Memory B cell (primary cell): ENCODE measurements at places on chromosomes 7 and 10.

DNA sequence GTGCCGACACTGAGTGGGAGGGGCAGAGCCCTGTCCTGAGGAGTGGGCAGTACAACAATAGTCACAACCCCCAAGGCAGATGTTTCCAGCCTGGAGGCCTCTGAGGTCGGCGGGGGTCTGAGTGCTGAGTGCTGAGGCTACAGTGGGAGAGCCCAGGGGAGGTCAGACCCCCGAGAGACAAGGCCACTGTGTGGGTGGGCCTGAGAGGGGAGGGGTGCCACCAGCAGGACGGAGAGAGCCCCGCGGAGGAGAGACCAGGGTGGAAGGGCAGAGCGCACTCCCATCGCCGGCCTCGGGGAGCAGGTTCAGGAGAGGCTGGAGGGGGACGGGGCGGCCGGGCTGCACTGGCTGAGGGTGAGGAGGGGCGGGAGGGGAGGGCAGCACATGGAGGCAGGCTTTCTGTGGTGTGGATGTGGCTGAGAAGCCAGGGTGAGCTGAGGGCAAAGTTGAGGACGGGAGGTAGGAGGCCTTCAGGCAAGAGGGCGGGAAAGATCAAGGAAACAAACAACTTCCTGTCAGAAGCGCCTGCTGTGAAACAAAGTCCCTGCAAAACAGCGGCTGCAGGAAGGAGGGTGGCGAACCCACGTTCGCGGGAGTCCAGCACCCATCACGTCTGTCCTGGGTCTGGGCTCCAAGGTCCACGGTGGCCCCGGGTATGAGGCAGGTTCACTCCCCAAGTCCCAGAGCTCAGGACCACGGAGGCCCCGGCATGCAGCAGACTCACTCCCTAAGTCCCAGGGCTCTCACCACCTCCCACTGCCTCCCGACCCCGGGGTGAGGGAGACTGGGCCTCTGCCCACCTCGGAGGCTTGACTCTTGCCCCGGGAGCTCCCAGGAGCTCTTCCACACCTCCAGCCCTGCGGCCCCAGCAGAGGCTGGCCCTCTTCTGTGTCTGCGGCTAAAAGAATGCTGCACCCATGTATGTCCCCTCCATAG lies 76.8 kb upstream of the NKX6-2 start:
- peaks cover 27% of the 10 kb centered on the region for H3K27me3 ChIP-seq
- H3K27ac ChIP-seq, result no peak overlapping the region
- peaks cover 3% of the 10 kb centered on the region for H3K4me1 ChIP-seq
- H3K4me3 ChIP-seq, result no peak overlapping the region

DNA sequence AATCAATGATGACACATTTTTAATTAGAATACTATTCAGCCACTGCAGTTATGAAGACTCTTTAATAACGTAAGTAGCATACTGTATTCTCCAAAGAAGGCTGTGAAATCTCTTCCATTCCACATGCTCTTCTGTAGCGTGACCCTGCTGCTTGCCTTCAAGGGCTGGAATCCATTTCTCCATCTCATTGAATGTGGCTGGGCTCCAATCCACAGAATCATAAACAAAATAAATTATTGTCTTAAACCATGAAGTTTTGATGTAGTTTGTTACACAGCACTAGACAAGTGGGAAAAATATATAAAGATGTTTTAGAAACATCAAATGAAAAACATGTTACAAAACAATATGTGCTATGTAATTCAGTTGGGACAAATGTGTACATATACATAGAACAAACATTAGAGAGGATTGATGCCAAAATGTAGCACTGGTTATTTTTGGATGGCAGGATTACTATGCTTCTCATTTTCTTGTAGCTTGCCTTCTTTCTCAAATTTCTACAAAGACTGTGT lies 410.8 kb upstream of the PODXL start:
- H3K27ac ChIP-seq, result no peak overlapping the region
- no peaks in the 10 kb centered on the region for H3K4me1 ChIP-seq
- DNase-seq, result no peak
- no peaks in the 10 kb centered on the region for H3K36me3 ChIP-seq
- H3K4me3 ChIP-seq, result no peak overlapping the region

- H3K36me3 ChIP-seq, result no peaks in the 10 kb centered on the region
- H3K27me3 ChIP-seq, result peaks cover 3% of the 10 kb centered on the region
- H3K27ac ChIP-seq, result no peak overlapping the region
- H3K4me3 ChIP-seq, result no peak overlapping the region
These were observed 160.8 kb downstream of the TFEC start for GRCh38 chr7:115869801-115870200.

DNA sequence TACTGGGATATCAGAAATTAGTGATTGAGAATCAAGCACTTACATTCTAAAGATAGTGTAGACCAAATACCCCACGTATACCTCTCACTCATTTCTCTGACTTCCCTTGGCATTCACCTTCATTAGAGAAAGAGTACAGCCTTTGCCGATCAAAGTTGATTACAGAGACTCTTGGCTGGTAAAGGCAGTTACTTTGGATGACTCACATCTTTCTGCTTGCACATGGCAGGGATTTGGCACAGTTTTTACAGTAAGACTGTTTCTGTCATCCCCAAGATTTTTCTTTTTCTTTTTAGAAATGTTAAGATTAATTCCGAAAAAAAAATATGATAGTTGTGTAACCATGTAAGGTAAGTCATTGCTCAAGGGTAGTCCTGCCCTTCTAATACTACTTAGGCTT lies 143.0 kb downstream of the TSPAN12 start:
- H3K4me1 ChIP-seq, result no peaks in the 10 kb centered on the region
- peaks cover 6% of the 10 kb centered on the region for H3K27me3 ChIP-seq
- DNase-seq, result no peak
- H3K27ac ChIP-seq, result no peak overlapping the region
- H3K4me3 ChIP-seq, result no peak overlapping the region
- H3K36me3 ChIP-seq, result no peaks in the 10 kb centered on the region

GRCh38 chr10:60283397-60283796 lies 106.3 kb downstream of the ANK3 start:
- peaks cover 30% of the 10 kb centered on the region for H3K4me1 ChIP-seq
- no peak for DNase-seq
- no peak overlapping the region for H3K4me3 ChIP-seq
- no peaks in the 10 kb centered on the region for H3K36me3 ChIP-seq
- H3K27me3 ChIP-seq, result no peaks in the 10 kb centered on the region

DNA sequence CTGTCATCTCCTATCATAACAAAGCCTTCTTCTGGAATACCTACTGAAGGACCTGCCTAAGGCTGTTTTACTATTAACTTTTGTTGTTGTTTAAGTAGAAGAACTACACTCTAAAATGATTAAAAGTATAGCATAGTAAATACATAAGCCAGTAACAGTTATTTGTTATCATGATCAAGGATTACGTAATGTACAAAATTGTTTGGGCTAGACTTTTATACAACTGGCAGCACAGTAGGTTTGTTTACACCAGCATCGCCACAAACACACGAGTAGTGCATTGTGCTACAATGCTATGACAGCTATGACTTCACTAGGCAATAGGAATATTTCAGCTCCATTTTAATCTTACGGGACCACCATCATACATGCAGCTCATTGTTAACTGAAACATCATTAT lies 169.1 kb downstream of the LRRN3 start:
- H3K27me3 ChIP-seq, result no peaks in the 10 kb centered on the region
- DNase-seq, result no peak
- no peak overlapping the region for H3K4me3 ChIP-seq
- peaks cover 3% of the 10 kb centered on the region for H3K36me3 ChIP-seq
- H3K4me1 ChIP-seq, result no peaks in the 10 kb centered on the region
- H3K27ac ChIP-seq, result no peak overlapping the region

DNA sequence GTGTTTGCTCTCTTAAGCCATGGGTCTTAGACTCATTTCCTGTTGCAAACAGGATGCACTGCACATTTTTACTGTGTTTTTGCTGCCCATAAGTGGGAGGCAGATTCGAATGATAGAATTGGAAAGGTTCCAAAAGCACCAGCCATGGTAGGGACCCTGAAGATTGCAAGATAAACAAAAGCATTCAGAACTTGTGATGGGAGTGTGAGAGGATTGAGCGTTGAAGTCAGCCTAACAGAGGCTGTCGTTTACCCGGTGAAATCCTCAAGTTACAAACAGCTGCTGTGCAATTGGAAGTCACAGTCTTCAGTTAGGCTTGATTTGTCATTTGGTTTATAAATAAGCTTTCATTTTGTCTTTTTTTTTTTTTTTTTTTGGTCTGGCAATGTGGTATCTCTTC lies 192.7 kb upstream of the MKI67 start:
- no peak overlapping the region for H3K27ac ChIP-seq
- H3K4me1 ChIP-seq, result no peaks in the 10 kb centered on the region
- H3K4me3 ChIP-seq, result no peak overlapping the region
- peaks cover 2% of the 10 kb centered on the region for H3K27me3 ChIP-seq

- no peaks in the 10 kb centered on the region for H3K36me3 ChIP-seq
- DNase-seq, result no peak
- H3K27me3 ChIP-seq, result no peaks in the 10 kb centered on the region
- peaks cover 6% of the 10 kb centered on the region for H3K4me1 ChIP-seq
These were observed 11.7 kb upstream of the HILPDA start for GRCh38 chr7:128443831-128444600.

DNA sequence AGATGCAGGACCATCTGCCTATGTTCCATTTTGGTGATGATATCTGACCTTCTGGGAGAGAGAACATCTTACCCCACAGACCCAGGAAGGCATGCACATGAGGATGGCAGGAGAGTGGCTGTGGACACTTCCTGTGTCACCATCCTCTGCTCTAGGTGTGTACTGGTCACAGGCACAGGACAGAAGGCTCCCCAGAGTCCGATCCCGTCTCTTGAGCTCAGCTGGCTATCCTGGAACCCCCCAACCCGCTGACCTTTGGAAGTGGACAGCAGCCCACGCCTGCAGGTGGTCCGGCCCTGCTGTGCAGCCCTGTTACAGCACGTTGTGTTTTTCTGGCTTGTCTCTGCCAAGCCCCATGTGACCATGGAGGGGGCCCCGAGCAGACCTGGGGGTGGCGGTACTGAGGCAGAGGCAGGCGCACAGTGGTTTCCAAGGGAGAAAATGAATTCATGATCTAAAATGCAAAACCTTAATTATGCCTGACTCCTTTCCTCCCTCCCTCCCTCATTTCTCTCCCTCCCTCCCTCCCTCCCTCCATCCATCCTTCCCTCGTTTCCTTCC lies 178.8 kb downstream of the CUX1 start:
- no peaks in the 10 kb centered on the region for H3K27me3 ChIP-seq
- peaks cover 25% of the 10 kb centered on the region for H3K4me1 ChIP-seq
- H3K4me3 ChIP-seq, result no peak overlapping the region
- no peak for DNase-seq
- no peak overlapping the region for H3K27ac ChIP-seq

- H3K36me3 ChIP-seq, result peaks cover 23% of the 10 kb centered on the region
- peaks cover 32% of the 10 kb centered on the region for H3K4me1 ChIP-seq
- H3K27ac ChIP-seq, result peak overlapping the region; percentile 95
- no peak for DNase-seq
These were observed 1.8 kb downstream of the PARP12 start for GRCh38 chr7:140060788-140061606.

- peak; percentile 73 for DNase-seq
- H3K27me3 ChIP-seq, result no peaks in the 10 kb centered on the region
- peak overlapping the region; percentile 63 for H3K4me3 ChIP-seq
- H3K4me1 ChIP-seq, result peaks cover 43% of the 10 kb centered on the region
- peaks cover 3% of the 10 kb centered on the region for H3K36me3 ChIP-seq
These were observed 16.6 kb upstream of the WDFY4 start for GRCh38 chr10:48667960-48668590.

- H3K27ac ChIP-seq, result no peak overlapping the region
- DNase-seq, result no peak
- peaks cover 10% of the 10 kb centered on the region for H3K4me1 ChIP-seq
- H3K4me3 ChIP-seq, result no peak overlapping the region
- H3K36me3 ChIP-seq, result peaks cover 8% of the 10 kb centered on the region
- no peaks in the 10 kb centered on the region for H3K27me3 ChIP-seq
These were observed 26.1 kb downstream of the UBE2H start for GRCh38 chr7:129926618-129927017.

DNA sequence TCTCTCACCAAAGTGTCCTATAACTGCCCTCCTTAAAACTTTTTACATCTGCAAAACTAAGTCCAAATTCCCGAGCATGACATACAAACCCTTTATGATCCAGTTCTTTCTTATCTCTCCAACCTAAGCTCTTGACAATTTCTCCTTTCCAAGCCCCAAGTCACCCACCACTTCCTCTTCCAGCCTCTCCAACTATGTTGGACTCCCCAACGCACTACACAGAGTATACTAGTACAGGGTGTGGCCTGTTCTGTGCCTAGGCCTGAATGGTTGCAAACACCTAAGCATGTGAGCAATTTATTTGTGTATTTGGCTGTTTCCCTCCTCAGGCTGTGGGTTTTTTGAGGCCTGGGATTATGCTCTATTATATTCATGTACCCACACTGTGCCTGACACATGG lies 101.2 kb upstream of the APBB1IP start:
- H3K27ac ChIP-seq, result no peak overlapping the region
- H3K36me3 ChIP-seq, result peaks cover 4% of the 10 kb centered on the region
- peaks cover 3% of the 10 kb centered on the region for H3K4me1 ChIP-seq
- peak overlapping the region; percentile 9 for H3K4me3 ChIP-seq
- peaks cover 5% of the 10 kb centered on the region for H3K27me3 ChIP-seq

DNA sequence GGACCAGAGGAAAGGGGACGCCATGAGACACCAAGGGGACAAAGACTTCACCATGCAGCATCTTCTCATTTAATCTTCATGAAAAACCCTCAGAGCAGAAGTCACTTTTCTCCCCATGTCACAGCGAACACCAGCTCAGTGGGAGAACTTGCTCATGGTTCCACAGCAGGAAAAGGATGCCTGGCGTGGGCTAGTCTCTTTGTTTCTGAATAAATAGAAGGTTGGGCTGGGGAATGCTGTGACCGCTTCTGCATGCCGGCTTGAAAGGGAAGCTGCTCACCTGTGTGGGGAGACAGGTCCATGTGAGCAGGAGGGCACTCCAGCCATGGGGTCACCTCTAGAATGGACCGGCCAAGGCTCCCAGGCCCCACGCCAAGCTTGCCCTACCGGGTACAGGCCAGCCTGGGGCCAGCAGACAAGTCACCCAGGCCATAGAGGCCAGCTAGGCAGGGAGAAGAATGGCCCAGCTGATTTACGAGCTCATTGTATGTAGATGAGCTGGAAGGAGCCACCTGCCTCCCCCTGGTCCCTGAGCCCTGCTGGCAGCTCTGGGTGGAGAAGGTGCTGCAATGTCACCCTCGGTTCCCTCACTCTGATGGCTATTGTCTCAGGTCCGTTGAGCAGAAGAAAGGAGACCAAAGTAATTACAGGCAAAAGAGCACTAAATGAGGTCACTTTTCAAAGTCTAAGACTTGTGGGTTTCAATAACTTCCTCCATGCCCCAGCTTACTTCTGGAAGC lies 82.0 kb upstream of the PDZD8 start:
- peaks cover 10% of the 10 kb centered on the region for H3K27me3 ChIP-seq
- H3K36me3 ChIP-seq, result no peaks in the 10 kb centered on the region
- DNase-seq, result no peak
- H3K4me1 ChIP-seq, result no peaks in the 10 kb centered on the region
- no peak overlapping the region for H3K27ac ChIP-seq

- peaks cover 12% of the 10 kb centered on the region for H3K27me3 ChIP-seq
- no peaks in the 10 kb centered on the region for H3K36me3 ChIP-seq
- no peak for DNase-seq
- H3K4me1 ChIP-seq, result no peaks in the 10 kb centered on the region
- no peak overlapping the region for H3K4me3 ChIP-seq
- H3K27ac ChIP-seq, result no peak overlapping the region
These were observed 80.0 kb downstream of the CELF2 start for GRCh38 chr10:11097686-11098085.
